Endothelial cell of umbilical vein (primary cell): ENCODE measurements at places on chromosomes 6 and 20.

DNA sequence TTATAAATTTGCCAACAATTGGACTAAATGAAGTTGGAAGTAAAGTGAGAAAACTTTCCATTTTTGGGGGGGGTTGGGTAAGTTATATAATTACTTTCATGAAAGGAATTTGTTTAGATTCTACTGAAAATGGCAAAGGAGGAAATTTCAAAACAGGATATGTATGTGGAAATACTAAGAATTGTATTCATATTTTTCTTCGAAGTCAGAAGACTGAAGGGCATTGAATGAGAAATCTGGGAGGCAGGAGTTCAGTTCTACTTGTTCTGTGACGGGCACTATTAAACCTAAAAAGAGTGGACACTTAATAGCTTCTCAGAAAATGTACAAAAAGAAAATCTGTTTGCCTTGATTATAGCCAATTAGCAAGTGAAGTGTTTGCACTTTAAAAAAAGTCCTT, 114.7 kb downstream of the PRIM2 start:
- peak; percentile 58 for DNase-seq

DNA sequence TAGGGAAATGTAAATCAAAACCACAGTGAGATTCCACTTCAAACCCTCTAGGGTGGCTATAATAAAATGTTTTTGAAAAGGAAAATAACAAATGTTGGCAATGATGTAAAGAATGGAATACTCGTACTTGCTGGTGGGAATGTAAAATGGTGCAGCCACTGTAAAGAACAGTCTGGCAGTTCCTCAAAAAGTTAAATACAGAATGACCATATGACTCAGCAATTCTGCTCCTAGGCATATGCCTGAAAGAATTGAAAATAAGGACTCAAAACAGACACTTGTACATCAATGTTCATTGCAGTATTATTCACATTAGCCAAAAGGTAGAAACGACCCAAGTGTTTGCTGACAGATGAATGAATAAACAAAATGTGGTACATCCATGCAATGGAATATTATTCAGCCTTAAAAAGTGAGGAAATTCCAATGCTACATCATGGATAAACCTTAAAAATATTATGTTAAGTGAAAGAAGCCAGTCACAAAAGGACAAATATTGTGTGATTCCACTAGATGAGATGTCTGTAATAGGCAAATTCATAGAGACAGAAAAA, 10.2 kb upstream of the RNF114 start:
- DNase-seq, result no peak

GRCh38 chr20:19918965-19919329, 98.2 kb upstream of the NAA20 start:
- no peak for DNase-seq

- DNase-seq, result peak; percentile 83
These were observed 4.0 kb downstream of the CD40 start for GRCh38 chr20:46122071-46122470.
